ENCODE measurements at places on chromosomes 5 and 9. TPM values are rescaled to one million over a fixed set of nuclear protein-coding genes. Genes with fewer than 3 reads are reported as not detected.

CTSV gene
- total RNA-seq, result 1.5 TPM

ARHGEF37 gene
- total RNA-seq, result 2.3 TPM

GPBP1 gene
- total RNA-seq, result 75.1 TPM

UCK1 gene
- total RNA-seq, result 13.9 TPM

RORB gene
- 0.43 TPM for total RNA-seq

TMEM8B gene
- total RNA-seq, result 9.0 TPM

PCDHA9 gene
- total RNA-seq, result 1.4 TPM

SPATA31A3 gene
- not detected for total RNA-seq

BHMT gene
- 0.75 TPM for total RNA-seq

FAM200C gene
- total RNA-seq, result 3.8 TPM

SPATA31D4 gene
- 0.19 TPM for total RNA-seq

CCDC183 gene
- total RNA-seq, result 3.6 TPM
